ENCODE measurements at places on chromosomes 3 and 15. TPM values are rescaled to one million over a fixed set of nuclear protein-coding genes. Genes with fewer than 3 reads are reported as not detected.

ASB14 gene
- 1.6 TPM for polyA plus RNA-seq

SYNPR gene
- polyA plus RNA-seq: 0.09 TPM

LOXL1 gene
- 68.0 TPM for polyA plus RNA-seq

NCBP2 gene
- 88.6 TPM for polyA plus RNA-seq

ZPLD1 gene
- 0.89 TPM for polyA plus RNA-seq

TRAT1 gene
- polyA plus RNA-seq: not detected
